Activated effector memory CD4-positive, alpha-beta T cell treated with anti-CD3 and anti-CD28 coated beads, Interleukin-2, amount 50 U/mL, for 16 hours (primary cell): ENCODE measurements at places on chromosomes 12 and 14.

GRCh38 chr12:82357340-82357739 is 847 bp downstream of the CCDC59 start:
- no peak for DNase-seq

DNA sequence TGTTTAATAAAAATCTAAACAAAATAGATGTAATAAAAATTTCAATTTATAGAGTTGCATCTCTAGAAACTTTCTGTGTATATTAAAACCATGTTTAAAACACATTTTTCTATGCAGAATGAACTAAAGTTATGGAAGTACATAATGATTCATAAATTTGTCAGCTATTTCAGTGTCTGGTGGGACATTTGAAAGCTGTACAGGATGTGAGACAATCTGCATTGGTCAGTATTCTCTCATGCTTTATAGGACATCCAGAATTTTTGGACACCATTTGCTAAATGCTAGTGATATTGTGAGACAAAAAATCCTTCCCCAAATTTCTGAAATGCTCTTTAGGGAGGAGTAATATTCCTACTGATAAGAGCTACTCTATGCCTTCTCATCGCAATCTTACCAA is 13.3 kb downstream of the GPR135 start:
- DNase-seq, result no peak

- no peak for DNase-seq
Observed at GRCh38 chr12:116591855-116592637, 32.9 kb downstream of the MAP1LC3B2 start.

- DNase-seq, result no peak
Observed at GRCh38 chr12:91994208-91994797, 151.3 kb downstream of the BTG1 start.

- no peak for DNase-seq
Observed at GRCh38 chr14:64919618-64920017, 5.4 kb downstream of the CHURC1 start.

DNA sequence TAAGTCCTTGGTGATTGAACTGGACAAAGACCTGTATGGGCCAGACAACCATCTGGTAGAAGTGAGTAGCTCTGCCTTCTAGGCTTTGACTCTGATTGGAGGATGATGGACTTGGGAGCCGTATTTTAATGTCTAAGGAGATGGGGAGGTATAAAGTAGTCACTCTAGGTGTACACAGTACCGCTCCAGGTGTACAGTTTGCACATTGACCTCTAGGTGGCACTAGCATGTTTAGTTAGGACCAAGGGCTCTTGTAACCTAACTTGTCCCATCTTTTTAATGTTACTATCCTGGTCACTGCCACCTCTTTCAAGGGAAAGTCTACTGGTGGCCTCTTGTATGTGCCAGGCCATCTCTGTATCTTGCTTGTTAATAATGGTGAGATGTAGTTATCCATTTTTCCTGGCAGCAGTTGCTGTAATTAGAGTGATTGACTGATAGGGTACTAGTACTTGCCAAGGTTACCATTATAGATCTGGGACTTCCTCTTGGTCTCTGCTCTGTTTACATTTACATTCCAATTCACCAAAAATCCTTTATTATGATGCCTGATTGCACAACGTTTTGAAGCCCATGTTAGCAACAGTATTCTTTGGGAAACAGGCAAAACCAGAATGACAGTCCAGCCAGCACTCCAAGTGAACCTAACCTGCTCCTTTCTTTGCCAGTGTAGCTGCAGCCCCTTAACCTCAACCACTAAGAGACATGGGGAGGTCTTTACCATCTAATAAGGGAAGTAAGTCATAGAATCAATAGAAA is 3.6 kb downstream of the SMARCD1 start:
- peak; percentile 79 for DNase-seq

- DNase-seq, result no peak
Observed at GRCh38 chr12:49233842-49234526, 30.9 kb upstream of the TUBA1C start.

- no peak for DNase-seq
Observed at GRCh38 chr12:46650688-46651087, 175.1 kb downstream of the SLC38A4 start.

- DNase-seq, result no peak
Observed at GRCh38 chr12:80195074-80195726, 95.9 kb downstream of the OTOGL start.

DNA sequence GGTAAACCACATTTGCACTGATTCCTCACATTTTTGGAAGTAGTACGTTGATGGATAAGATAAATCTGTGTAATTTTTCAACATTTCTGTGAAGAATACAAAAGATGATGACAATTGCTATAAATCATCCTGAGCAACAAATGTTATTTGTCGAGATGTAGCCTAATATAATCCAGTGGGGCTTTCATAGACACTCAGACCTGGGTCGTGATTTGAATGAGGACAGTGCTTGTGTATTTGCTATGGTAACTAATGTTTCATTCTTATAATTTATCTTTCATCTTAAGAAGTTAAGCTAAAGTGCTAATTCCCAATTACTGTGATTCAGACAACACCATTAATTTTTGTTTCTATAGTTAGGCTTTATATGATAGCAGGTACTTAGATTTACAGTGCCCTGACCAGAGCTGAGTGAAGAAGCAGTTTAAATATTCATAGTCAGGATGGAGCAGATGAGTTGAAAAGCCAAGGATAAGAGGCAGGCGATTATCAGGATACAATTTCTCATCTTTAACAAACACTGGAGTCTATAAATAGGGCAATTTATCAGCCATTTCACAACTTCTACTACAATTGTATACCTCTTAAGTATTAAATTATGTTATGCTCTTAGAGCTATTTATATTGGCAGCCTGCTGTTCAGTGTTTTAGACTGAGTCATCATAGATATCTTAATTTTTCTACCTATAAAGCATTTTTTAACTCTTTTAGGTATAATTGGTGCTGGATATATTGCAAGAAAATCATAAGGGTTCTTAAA is 359.9 kb downstream of the TRHDE start:
- no peak for DNase-seq

DNA sequence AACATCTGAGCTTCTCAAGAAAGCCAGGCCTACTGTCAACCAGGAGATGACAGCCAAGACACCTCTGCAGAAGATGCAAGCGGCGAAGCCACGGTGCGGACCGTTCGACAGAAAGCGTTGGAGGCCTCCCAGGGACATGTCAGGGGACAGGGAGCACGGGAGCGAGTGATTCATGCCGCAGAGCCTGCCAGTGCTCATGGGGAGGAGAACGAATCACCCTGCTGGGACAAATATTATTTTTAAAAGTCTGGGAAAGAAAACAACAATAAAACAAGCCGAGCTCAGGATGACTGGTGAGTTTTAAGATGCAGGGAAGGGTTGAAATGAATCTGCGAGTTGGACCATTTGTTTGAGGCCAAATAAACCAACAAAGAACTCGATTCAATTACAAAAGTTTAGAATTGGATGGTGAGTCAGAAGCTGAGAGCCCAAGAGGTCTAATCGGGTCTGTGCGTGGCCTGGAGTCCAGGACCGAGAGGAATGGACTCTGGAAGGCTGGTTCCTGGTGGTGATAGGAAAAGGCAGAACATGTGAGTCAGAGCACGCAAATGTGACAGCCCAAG is 91.0 kb downstream of the RBM19 start:
- no peak for DNase-seq

GRCh38 chr12:112001576-112001975 is 11.4 kb downstream of the TMEM116 start:
- no peak for DNase-seq

GRCh38 chr12:119679490-119679889 is 11.6 kb downstream of the PRKAB1 start:
- no peak for DNase-seq

GRCh38 chr12:4900327-4900726 is 9.4 kb upstream of the KCNA1 start:
- no peak for DNase-seq

- DNase-seq, result no peak
Observed at GRCh38 chr12:67459173-67459572, 189.4 kb upstream of the DYRK2 start.

DNA sequence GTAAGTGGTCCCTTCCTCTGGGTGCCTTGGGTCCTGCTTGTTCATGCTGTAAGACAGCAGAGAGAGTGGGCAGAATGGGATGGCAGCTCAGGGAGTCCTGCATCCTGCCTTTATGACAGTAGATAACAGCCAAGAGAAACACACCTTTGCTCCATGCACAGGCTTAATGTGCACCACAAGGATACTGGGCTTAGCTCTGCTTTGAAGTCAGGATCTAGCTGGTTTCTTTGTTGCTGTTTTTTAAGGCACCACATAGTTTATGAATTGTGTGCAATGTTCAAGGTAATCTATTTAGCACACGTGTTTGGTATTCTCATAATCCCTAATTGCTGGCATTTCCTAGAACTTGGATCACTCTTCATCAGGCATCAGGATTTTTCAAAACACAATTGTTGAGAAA is 239.5 kb upstream of the DCN start:
- DNase-seq, result no peak

DNA sequence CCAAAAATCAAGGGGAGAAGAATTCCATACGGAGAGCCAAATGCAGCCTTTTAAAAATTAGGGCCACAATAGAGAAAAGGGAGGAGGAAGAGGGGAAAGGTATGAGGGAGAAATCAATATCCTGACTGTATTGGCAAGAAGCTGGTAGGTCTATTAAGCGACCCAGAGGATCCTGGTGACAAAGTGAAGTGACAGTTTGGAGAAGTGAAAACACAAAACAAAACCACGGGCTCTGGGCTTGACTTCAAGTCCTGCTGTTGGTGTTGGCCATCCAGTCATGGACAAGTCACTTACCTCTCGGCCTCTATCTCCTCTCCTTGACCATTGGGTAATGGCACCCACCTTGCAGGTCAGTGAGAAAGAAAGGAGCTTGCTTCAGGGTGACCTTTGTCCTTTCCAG is 47.0 kb upstream of the KCNA5 start:
- no peak for DNase-seq

DNA sequence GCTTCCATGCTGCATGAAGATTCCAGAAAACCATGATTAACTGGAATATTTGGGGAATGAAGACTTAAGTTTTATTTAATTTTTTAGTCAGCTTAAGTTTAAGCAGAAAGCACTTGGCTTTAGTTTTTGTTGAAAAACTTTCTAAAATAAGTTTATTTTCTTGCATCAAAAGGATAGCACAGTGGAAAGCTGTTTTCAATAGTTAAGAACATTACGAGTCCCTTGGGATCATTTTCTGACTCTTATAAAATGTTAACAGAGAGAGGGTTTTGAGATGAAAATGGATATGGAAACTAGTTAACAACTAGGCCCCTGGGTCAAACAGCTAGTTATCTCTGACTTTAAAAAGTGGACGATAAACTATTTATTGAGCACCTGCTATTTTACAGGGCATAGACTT is 181.9 kb upstream of the SLC38A2 start:
- no peak for DNase-seq

DNA sequence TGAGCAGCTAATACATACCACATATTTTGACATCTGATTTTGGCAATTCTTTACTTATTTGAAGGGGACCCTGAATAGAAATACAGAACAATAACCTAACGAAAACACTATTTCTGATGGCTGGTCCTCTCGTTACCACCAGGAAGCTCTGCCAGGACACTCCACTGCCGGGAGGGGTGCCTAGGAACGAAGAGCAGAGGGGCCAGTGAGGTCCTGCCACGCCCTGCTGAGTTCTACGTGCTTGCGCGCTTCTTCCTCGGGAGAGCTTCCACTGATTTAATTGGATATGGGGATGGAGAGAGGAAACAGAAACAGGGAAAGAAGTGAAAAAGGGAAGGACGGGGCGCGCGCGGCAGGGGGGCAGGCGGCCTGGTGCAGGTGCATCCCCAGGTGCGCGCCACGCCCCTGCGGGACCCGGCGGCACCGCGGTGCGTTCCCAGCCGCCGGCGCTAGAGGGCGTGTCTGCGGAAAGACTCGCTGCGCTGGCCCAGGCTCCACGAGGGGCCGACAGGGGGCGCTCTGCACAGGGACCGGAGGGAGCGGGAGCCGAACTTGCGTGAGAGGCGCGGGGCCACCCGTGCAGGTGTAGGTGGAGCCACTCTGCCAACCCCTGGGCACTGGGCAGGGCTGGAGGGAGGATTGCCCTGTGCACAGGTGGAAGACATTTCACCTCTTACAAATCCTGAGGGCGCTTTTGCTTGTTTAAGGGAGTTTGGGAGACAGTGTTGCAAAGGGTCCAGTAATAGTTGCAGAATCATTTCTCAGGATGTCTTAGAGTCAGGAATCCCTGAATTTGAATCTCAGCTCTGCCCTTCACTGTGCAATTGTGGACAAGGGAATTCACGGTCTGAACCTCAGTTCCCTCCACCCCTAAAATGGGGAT is 986.3 kb upstream of the TMEM132C start:
- DNase-seq, result peak; percentile 89

DNA sequence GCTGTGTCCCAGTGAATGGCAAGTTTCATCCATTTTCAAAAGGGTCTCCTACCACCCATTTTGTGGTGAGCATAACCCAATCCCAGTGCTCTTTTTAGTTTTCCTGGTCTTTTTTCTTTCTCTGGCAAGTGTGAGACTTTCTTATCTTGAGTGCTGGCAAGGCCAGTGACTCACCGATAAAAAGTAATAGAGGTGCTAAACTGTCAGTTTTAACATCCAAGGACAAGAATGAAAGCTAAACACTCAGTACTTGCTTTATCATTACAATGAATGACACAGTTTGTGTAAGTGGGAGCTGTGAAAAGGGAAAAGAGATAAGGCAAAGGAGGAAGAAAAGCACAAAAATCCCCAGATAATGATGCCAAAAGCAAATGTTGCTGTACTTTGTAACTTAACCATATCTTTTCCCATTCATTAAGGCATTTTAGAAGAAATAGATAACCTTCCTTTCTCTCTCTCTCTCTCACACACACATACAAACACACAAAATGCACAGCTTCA is 4.9 kb upstream of the LRIG3 start:
- no peak for DNase-seq

- peak; percentile 78 for DNase-seq
Observed at GRCh38 chr12:14723763-14724162, 27.4 kb upstream of the GUCY2C start.

DNA sequence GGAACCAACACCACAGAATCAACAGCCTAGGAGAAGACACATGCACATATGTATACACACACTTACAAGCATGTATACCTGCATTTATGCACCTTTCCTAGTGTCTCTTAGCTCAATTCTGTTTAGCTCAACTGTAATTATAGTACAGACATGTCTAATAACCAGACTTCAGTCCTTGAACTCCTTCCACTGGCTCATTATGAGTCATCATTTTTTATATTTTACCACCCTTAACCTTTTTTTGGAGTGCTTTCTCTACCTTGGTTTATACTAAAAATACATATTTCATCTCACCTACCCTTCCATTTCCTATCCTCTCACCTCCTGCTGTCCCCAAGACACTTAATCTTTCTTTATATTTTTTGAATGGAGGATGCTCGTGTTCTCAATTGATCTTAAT is 110.4 kb downstream of the ARID2 start:
- DNase-seq, result no peak
